ENCODE measurements at places on chromosomes 3 and 15.

GRCh38 chr15:88487796-88488523 is 20.5 kb downstream of the MRPS11 start:
- no peak for DNase-seq

GRCh38 chr3:97895216-97895615 is 73.4 kb downstream of the CRYBG3 start:
- no peak for DNase-seq

- DNase-seq: no peak
These were observed 80.1 kb upstream of the ARL6 start for GRCh38 chr3:97684490-97684889.

- no peak for DNase-seq
These were observed 302.0 kb downstream of the EDEM1 start for GRCh38 chr3:5489536-5489935.

DNA sequence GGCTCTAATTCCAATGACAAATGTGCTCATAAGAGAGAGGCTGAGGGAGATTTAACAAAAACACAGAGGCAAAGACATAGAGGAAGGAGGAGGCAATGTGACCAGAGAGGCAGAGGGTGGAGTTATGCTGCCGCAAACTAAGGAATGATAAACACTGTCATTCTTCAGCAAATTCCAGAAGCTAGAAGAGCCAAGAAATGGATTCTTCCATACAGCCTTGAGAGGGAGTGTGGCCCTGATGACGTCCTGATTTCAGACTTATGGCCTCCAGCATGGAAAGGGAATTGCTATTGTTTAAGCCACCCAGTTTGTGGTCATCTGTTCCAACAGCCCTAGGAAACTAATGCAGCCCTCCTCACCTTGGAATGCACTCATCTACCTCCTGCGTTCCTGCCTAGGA is 30.5 kb downstream of the CD47 start:
- no peak for DNase-seq

DNA sequence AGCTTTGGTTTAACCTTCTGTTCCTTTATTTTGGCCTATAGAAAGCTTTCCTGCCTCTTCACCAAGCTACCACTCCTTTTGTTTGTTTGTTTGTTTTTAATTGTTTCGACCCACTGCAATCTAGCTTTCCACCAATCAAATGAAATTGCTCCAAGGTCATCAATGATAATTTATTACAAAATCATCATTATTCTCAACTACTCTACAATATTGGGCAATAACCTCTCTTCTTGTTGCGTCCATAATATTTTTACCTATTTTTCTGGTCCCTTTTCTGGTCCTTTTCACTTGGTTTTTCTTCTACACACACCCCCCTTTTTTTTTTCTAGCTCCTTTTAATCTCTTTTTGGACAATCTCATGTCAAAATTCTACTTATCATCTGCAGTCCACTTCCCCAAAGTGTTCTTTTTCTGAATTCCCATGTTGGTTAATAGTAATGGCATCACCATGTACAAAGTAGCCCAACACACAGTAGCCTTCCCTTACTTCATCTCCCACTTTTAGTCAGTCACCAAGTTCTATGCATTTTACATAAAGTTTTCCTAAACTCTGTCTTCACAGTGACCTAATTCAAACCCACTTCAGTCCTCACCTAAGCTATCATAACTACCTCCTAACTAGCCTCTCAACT is 11.0 kb upstream of the ANKRD28 start:
- no peak for DNase-seq

DNA sequence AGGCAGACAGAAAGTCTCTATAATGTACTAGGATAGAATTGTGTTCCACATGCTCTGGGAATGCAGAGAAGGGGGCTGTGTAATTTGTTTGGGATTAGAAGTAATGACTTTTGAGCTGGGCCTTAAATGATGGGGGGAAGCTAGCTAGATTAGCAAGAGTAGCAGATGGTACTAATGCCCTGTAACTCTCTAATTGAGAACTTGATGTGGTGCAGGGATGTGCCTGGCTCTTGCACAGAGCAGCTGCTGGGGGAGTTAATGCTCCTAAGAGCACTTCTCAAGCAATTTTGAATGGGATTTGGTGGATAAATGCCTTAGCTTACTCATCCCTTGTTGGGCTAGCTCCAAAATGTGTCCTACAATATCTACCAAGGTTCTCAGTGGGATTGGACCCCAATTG is 12.4 kb upstream of the SYN2 start:
- DNase-seq: no peak

- peak; percentile 66 for DNase-seq
These were observed 1.4 kb downstream of the MFGE8 start for GRCh38 chr15:88911766-88912118.

DNA sequence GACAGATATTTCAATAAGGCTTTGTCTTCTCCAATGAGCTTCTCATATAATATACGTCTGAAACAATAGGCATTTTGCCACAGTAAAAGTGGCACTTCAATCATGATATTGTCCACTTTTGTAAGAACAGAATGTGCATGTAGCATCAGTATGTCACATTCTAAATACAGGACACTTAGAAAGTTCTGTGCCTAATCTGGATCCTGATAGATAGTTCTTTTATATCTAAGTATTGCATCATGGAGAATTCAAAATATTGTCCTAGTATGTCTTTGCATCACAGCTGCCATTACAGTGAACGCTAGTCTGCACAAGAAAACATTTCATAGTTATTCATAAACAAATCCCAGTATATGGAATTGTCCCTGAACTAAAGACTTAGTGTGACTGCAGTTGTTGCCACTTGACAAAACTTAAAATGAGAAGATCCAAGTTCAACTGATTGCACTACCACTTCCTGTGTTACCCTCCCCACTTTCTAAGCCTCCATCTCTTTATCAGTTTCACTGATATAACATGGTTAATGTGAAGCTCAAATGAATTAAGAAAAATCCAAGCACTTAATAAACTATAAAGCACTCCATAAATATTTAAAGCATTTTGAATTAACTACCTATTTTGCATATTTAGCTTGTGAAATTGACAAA is 19.6 kb downstream of the LRRFIP2 start:
- no peak for DNase-seq

DNA sequence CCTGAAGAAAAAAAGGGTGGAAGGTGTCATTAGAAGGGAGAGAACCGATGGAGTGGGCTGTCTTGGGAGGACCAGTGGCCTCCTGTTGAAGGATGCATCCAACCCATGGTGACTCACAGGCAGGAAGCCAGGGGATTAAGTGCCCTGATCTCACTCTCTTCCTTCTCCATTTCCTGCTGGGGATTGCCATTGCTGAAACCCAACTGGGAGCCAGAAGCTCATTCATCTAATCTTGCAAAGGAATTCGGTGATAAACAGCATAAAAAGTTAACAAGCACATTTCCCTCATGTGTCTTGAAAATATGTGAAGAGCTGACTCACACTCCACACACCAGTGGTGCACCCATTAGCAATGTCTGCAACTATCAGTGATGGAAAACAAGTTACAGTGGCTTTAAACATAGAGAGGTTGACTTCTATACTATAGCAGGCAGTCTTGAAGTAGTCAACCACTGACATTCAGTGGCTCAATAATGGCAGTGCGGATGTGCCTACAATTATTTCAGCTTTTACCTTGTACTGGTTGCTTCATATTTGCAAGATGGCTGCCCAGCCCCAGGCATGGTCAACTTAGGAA is 12.8 kb upstream of the CSRNP1 start:
- DNase-seq: peak; percentile 68

Measured in adipocyte (in vitro differentiated cells).